Fibroblast of skin of left biceps (primary cell): ENCODE measurements at places on chromosomes 4 and X.

DNA sequence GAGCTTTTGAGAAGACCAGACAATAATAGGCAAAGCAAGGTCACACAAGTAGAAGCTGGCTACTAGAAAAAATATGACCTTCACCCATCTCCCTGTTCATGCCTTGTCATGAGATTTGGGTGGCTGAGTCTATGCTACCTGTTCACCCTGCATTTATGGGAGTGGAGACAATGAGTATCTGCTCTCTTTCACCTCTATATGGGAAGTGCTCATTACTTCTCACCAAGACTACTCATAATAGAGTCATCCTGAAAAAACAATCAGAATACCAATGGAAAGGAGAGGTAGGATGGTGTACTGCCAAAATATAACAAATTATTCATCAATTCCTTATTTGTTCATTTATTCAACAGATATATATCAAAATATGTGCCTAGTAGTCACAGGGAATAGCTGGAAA lies 921.8 kb upstream of the INTU start:
- DNase-seq = no peak

DNA sequence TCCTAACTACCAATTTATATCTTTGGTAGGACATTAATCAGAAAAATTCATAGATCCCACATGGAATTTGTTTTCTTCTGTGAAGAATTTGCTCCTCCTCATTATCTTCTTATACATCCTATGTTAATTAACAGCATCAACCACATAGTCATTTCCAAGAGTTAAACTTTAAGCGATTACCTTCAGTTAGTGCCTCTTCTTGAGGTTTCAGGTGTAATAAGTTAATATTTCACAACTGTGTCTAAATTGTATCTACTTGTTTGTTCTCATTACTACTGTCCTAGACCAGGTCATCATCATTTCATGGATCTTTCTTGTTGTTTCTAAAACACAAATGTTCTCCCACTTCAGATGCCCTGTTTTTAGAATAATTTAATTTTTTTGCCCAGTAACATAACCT lies 457.9 kb downstream of the FAT4 start:
- no peak for DNase-seq

DNA sequence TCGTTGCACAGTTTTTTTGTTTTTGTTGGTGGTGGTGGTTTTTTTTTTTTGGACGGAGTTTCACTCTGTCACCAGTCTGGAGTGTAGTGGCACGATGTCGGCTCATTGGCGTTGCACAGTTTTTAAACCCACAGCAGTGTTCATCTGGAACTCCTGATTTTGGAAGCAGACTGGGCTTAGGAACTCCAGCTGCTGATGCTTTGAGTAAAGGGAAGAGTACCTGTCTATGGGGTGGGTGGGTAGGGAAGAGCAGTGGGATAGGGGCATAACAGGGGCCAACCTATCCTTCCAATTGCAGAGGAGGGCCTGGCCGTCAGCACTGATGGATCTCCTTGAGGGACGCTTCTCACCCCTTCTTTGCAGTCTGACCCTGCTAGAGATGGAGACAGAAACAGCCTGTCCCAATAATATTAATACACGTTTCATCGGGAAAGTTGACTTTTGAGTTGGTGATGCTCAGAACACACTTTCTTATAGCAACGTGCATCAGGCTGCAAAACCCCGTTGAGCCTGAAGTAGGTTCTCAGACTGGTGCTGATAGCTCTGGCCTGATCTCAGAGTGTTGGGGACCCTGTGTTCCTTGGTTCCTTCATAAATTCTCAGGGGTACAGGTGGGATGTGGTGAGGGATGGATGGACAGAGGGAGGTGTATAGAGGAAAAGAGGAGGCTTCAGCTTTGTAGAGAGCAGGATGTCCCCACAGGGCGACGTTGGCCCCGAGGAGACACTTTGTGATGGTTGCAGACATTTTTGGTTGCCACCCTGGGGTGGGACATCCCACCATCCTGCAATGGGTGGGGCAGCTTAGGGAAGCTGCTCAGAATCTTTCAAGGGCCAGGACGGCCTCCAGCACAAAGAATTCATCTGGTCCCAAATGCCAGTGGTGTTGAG lies 2.3 kb downstream of the CD99 start:
- DNase-seq = no peak

- DNase-seq = peak; percentile 0
Observed at GRCh38 chrX:113741744-113742143, 842.1 kb upstream of the HTR2C start.

DNA sequence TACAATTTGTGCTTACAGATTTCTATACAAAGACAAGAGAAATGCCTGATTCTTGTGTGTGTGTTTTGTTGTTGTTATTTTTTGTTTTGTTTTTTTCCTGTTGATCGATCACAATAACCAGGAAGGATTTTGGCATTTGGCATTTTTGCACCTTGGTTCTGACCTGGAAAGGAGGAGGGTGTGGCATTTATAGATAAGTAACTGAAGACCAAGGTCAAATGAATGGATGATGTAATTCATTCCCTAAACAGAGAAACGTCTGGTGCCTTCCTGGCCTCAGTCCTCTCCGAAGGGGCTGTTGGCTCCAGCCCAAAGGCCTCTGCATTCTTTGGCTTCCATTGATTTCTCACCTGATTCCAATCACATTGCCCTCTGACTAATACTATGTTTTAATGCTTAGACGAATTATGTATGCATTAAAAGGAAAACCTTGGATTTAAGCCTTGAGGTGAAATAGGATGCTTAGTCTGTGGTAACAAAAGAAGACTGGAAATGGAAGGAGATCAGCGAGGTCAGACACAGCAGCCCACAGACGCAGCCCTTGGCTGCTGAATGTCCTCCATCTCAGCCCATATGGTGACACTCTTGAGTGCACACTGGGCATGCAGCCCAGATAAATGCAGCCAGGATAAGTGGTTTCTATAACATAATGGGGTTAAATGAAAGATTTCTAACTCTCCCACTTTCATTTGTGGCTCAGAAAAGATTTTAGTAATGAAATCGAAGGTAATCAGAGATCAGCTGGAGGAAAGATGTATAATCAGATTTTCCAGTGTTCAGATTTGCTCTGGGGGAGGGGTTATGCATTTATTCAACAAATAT lies 60.5 kb upstream of the TRIM2 start:
- peak; percentile 69 for DNase-seq

- no peak for DNase-seq
Observed at GRCh38 chr4:21593671-21594001, 354.9 kb downstream of the KCNIP4 start.

GRCh38 chr4:150366487-150366999 lies 215.4 kb upstream of the MAB21L2 start:
- no peak for DNase-seq

- no peak for DNase-seq
Observed at GRCh38 chr4:41212616-41213203, 1.6 kb downstream of the APBB2 start.

DNA sequence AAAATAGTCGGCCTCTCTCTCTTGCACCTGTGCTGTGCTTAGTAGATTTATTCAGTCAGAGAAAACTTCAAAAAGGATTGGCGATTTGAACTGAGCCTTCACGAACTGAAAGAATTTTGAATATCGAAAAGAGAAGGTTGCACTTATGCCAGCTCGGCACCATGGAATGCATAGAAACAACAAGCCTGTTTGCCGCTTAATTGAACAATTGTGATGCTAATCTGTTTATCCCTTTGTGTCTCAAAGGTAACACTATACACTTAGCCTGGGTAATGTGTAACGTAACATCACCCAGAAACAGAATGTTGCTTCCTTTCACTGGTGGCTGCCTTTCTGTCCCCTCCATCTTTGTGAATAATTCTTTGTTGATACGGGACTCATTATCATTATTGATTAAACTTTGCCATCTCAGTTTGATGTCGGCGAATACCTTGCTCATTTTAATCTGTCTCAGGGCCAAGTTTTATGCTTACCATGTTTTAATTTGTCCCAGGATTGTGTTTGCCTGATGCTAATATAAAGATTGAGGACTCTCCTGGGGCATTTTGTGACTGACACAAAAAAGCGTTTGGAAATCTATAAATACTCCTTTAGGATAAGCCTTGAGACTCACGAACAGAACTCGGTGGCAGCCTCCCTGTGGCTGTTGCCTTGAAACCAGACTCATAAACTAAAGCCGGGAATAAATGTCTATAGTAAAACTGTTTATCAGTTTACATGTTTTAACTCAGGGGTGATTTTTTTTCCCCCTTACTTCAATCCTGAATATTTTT lies 400.5 kb downstream of the RAPGEF2 start:
- DNase-seq = no peak

DNA sequence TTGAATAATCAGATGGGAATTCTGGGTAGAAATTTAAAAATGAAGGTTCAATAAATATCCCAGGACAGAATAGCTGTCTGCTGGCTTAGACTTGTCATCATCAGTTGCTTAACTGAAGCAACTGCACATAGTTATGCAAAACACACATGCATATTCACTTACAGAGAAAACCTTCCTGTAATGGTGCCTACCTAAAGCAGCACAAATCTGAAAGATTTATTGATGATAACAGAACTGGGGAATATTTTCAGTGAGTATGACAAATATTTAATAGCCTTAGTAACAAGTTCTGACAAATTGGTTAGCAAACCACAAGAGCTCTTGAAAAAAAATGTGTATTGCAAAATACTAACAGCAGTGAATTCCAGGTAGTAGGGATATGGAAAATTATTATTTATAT lies 606.8 kb upstream of the BOD1L1 start:
- no peak for DNase-seq

- DNase-seq = peak; percentile 2
Observed at GRCh38 chrX:41180194-41180908, 95.1 kb downstream of the USP9X start.

GRCh38 chrX:101642093-101642492 lies 17.6 kb downstream of the ARMCX2 start:
- no peak for DNase-seq
